ENCODE measurements at places on chromosomes 1 and 21.
A peak's percentile ranks its signal among the peaks of the same experiment; 100 is the strongest.

- DNase-seq = peak; percentile 39
Observed at GRCh38 chr1:119594376-119594775, 53.7 kb downstream of the ZNF697 start.

DNA sequence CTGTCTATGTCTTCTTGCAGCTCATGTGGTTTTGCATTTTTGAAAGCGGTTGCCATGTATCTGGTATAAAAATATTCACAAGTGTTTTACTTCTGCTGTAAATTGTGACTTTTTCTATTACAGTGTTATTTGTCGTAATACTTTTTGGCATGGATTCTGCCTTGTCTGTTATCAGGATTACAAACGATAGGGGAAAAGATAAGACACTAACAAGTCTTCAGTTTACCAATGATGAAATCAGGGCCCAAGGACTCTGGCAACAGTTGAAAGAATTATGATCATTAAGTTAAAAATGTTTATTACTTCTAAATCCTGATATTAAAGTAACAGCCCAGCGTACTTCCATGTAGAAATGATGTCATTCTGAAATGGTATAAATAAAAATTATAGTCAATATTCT, 298.8 kb downstream of the KIF26B start:
- no peak for DNase-seq

DNA sequence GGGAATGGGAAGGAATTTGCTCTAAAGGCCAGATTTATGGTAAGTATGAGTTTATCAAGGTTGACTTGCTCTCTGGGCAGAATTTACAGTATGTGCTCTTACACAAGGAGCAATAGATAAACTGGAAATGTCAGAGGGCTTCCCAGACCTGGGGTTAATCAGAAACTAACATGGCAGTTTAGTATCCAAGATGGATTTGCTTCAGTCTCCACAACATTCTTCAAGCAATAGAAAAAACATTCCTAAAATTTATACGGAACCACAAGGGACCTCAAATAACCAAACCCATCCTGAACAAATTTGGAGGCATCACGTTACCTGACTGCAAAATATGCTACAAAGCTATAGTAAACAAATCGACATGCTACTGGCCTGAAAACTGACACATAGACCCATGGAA, 606.7 kb upstream of the CHRM3 start:
- no peak for DNase-seq

DNA sequence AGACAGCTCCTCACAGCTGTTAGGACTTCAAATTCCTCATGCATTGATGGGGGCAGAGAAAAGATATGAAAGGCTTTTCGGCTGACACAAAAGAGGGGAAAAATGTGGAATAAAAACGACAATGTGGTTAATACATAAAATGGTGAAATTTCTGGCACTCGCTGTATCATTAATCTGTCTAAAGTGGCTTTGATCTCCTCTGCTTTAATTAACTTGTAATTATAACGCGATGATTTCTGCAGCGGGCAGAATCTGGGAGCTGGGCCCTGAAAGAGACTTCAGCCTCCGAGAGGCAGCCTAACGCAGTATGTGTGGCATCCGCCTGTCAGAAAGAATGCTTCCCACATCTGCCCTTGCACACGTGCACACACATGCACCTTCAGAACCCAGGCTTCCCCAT, 144.1 kb upstream of the IGSF21 start:
- DNase-seq = no peak

DNA sequence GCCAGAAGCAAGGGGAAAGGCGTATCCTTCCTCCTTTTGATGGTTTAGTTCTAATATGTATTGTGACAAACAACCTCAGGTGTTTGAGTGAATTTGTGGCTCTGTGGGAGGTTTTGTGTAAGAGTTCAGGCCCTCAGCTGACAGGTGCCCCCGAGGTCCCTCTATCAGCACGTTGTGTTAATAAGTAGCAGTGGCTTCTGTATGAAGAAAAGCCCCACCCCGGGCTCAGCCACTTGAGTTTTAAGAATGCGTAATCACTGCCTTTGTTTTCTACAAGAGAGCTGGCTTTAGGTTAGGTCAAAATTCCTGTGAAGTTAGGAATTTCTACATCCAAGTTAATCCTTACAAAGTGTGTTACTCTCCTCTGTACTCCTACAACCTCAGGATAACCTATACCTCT, 92.4 kb upstream of the PGBD5 start:
- DNase-seq = no peak

DNA sequence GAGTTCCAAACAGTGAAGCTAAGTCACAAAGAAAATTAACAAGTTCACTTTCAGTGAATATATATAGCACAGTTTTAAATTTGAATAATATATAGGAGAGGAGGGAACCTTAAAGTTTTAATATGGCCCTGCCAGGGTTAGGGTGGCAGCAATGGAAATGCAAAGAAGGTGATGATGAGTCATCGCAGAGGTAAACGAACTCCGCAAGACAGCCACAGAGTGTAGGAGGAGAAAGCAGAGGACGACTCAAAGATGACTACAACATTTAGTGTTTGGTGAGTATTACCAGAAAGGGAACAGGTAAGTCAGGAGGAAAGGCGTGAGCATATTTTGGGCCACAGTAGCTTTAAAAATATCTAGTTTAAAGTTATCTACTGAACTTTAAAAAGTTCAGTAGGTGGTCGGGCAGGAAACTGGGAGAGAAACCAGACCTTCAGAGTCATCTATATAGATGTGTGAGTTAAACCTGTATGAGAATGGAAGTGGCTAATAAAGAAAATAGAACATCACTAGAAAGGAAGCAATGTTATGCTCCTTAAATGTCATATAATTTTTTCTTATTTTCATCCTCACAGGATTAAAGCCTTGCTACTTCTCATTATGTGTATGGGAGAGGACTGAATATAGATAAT, 75.7 kb downstream of the UCHL5 start:
- DNase-seq = peak; percentile 68
